ENCODE measurements at places on chromosomes 5 and 9. TPM values are rescaled to one million over a fixed set of nuclear protein-coding genes. Genes with fewer than 3 reads are reported as not detected.

The EGR1 gene
- 374 TPM for polyA plus RNA-seq

The CBY3 gene
- polyA plus RNA-seq = 0.84 TPM

The PLEKHG4B gene
- polyA plus RNA-seq = 0.68 TPM

The ZNF462 gene
- polyA plus RNA-seq = 11.3 TPM

The PCDHB15 gene
- 8.0 TPM for polyA plus RNA-seq

The ZDHHC11B gene
- polyA plus RNA-seq = not detected

The PCDHGA9 gene
- polyA plus RNA-seq = 3.7 TPM

The TUT7 gene
- polyA plus RNA-seq = 18.5 TPM

The PDZD2 gene
- not detected for polyA plus RNA-seq

The FAF2 gene
- 23.1 TPM for polyA plus RNA-seq

The PCAT7 gene
- 9.1 TPM for polyA plus RNA-seq

The ATP10B gene
- 0.63 TPM for polyA plus RNA-seq

The DCAF12 gene
- 39.5 TPM for polyA plus RNA-seq

The RETREG1 gene
- polyA plus RNA-seq = not detected

The SH3GL2 gene
- polyA plus RNA-seq = 0.08 TPM

The RALGDS gene
- 41.7 TPM for polyA plus RNA-seq

The IRGM gene
- polyA plus RNA-seq = 0.32 TPM

The PCDHGB6 gene
- polyA plus RNA-seq = 3.5 TPM

The ACOT12 gene
- not detected for polyA plus RNA-seq

The CAVIN4 gene
- polyA plus RNA-seq = not detected

The DMGDH gene
- polyA plus RNA-seq = 2.1 TPM

The DAB2 gene
- polyA plus RNA-seq = 108 TPM

The SLC4A9 gene
- polyA plus RNA-seq = not detected

The SCAMP1 gene
- polyA plus RNA-seq = 38.9 TPM

The CDHR2 gene
- 0.18 TPM for polyA plus RNA-seq

The CATSPER3 gene
- polyA plus RNA-seq = 0.61 TPM

The TBC1D9B gene
- 118 TPM for polyA plus RNA-seq

The SNX30 gene
- polyA plus RNA-seq = 10.6 TPM

Data from muscle of arm (tissue), 14 donors.